ENCODE measurements at places on chromosomes 16 and 17.

DNA sequence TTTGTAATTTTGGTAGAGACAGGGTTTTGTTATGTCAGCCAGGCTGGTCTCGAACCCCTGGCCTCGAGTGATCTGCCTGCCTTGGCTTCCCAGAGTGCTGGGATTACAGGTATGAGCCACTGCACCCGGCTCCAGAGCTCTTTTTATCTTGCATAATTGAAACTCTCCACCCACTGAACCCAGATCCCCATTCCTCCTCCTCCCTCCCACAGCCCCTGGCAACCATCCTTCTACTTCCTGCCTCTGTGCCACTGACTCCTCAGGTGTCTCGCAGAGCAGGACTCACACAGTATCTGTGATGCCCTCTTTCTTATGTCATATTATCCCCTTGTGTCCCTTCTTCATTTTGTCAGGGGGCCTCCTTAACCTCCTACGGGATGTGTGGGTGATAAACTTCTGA is 340.7 kb downstream of the SLC39A11 start:
- DNase-seq: no peak

DNA sequence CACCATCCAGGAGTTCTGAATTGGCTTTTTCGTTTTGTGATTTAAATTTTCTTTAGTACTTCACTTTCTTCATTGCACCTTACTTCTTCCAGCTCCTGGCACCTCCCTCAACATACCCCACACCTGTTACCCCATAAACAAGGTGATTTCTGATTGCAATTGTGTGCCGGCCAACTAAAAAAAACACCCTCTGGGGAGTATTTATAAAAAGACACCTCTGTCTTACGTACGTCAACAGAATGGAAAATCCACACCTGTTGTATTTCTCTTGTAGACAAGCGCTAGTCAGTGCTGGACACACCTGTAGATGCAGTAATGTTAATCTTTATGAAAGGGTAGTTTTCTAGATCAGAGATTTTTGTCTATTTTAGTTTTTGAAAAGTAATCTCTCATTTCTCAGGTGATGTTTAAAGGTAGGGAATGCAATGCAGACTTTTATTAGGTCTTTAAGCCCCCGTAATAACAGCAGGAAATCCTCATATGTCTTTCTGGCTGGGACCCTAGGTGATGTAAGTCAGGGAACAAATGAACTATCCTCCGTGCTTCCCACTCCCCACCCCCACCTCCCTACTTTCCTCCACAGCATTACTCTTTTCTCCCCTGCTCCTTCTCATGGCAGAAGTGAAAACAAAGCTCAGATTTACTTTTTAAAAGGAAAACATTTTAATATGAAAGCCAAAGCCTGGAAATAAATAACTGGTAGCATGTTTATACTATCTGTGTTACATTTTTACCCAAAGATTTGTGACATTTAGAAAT is 4.2 kb downstream of the MSI2 start:
- DNase-seq: no peak

DNA sequence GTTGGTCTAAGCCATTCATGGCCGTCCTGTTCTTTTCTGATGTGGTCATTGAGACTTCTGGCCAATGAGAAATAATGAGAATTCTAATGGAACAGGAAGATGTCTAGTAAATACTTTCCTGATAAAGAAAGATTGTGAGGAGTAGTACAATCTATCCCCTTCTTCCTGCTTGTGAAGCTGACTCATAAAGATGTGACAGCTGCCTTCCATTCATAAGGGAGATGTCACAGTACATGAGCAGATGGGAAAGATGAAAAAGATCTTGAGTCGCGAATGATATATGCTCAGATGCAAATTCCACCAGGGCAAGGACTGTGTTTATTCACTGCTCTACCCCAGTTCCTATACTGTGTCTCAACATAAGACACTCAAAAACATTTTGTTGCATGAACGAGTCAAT is 111.7 kb upstream of the FOXF1 start:
- no peak for DNase-seq

DNA sequence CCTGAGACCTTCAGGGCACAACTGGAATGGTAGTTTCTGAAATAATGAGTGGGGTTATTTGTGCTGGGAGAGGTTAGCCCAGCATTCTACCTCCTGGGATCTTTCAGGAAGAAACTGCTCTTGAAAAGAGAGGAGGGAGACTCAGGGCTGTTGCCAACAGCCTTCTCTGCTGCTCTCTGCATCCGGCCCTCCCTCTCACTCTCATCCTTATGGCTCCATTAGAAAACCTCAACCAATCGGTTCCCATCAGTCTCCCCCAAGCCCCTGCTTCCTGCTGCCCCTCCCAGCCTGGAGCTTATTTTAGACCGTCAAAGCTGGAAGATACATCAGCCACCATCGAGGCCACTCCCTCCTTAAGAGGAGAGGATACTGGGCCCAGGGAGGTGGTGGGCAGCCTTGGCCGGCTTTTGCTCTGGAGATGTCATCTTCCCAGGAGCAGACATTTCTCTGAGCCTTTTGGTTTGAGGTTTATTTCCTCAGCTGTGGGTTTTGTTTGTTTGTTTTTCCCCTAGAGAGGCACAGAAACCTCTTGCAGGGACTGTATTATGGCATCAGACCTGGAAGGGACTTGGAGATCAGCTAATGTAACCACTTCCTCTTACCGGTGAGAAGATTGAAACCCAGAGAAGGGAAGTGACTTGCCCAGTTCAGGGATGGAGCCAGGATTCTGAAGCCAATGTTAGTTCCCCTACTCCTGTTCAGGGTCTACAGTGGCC is 2.7 kb downstream of the MPRIP start:
- no peak for DNase-seq

DNA sequence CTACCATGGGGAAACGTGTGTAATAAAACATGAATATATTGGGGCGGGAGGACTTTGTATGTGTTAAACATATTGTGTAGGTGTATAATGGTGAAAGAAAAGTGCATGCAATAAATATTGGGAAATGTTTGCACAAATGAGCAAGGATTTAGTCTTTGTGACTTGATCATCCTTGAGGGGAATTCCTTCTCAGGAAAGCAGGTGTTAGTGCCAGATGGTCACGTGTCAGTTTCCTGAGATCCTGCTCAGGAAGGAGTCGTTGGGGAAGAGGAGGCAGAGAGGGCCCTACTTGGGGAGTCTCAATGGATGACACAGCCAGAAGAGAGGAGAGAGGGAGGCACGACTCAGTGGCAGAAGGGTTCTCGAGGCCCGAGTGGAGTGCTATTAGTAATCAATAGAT is 53.2 kb downstream of the MSI2 start:
- DNase-seq: no peak

- DNase-seq: no peak
Observed at GRCh38 chr17:34771891-34772290, 189.4 kb downstream of the CCT6B start.

GRCh38 chr16:1678500-1679098 is 520 bp downstream of the JPT2 start:
- peak; percentile 26 for DNase-seq

DNA sequence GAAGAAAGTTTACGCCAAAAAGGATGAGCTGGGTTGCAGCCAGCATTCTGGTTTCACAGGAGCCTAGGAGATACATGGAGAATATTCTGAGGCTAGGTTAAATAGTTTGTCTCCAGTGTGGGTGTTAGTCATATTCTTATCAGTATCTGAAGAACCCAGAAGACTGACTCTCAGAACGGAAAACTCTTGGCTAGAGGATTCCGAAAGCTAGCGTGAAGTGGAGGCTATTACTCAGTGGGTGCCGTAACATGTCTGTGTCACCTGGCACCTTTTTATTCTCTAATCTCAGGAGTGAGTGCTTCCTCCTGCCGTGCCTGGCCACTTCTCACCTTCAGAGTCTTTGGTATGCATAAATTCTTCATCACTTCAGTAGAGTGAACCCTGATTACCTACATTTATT is 199.5 kb downstream of the WWOX start:
- DNase-seq: no peak

DNA sequence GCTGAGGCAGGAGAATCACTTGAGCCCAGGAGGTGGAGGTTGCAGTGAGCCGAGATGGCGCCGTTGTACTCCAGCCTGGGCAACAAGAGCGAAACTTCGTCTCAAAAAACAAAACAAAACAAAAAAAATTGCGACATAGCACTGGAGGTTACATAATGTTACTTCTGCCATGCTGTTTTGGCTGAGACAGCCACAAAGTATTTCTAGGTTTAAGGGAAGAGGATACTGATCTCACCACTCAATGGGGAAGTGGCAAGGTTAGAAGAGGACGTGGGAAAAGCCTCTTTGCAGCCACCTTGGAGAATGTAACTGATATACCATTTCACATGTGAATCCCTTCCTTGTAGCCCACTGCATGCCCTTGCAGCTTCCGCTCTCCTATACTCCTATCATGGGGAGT is 131.2 kb upstream of the NLRP1 start:
- no peak for DNase-seq

GRCh38 chr17:57819285-57819684 is 30.6 kb downstream of the MRPS23 start:
- no peak for DNase-seq

- no peak for DNase-seq
Observed at GRCh38 chr16:85089525-85089924, 22.7 kb downstream of the CIBAR2 start.

GRCh38 chr17:12815642-12816141 is 26.4 kb downstream of the ARHGAP44 start:
- no peak for DNase-seq

DNA sequence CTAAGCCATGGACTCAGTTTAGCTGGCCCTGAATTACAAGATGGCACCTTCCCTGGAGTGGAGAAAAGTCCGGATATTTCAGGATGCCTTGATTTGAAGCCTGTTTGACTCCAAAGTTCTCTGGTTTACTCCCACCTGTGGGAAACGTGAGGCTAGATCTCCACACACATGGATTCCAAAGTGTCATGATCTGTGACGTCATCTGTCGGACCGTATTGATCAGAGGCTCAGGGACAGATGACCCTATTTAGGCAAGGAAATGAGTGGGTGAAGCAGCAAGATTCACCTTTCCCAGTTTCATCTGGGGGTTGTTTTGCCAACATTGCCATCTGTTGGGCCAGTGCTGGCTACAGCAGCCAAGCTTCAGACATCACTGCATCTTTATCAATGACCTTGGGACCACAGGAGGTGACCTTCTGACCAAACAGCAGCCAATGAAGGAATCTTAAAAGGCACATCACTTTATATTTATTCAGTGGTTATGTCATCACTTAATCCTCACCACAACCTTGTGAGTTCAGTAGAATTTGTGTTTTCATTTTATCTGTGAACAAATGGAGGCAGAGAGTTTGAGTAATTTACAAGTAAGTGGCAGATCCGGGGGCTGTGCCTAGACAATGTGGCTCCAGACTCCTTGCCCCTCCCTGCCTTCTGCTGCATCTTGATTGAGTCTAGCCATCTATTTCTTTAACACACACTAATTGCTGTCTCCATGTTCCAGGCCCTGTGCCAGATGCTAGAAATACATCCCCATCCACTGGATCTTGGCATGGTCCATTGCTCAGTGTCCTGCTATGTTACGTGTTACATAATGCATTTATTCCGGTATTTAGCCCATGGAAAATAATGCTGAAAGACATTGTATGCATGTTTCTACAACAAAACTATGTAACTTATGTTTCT is 1.5 kb upstream of the CDH13 start:
- no peak for DNase-seq

DNA sequence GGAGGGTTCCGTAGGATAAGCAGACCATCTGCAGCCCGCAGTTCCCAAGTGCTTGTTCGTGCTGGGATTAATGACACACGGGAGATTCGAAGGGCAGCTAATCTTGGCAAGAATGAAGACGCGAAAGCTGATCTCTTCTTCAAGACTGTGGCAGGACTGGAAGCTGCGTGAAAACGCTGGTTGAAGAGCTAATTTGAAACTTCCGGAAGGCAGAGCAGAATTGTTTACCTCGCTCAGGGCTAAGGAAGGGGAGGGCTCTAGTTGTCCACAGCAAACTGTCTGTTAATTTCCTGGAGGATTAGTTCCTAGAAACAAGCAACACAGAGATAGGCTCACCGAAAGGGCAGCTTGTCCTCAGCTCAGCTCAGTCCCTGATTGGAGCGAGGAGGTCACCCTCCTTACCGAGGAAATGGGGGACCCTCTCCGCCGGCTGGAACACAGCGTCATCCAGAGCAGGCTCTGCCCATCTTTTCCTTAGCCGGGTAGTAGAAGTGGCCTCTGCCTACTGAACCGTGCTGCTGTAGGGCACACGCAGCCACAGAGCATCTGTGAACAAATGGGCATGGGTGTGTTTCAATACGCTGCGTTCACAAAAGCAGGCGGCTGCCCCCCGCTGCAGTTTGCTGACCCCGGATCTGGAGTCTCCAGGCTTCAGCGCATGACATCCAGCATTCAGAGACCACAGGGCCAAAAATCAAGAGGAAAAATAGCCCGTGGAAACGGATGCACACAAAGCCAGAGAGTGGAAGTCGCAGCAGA is 16.7 kb upstream of the BAIAP2 start:
- no peak for DNase-seq

- DNase-seq: no peak
Observed at GRCh38 chr17:10751563-10751962, 21.7 kb upstream of the TMEM220 start.
